WTC11 (cell line): ENCODE measurements at places on chromosomes 16 and 17.

- DNase-seq = no peak
Observed at GRCh38 chr17:50421308-50422051, 4.5 kb upstream of the ACSF2 start.

GRCh38 chr17:45227926-45228762 lies 6.5 kb downstream of the FMNL1 start:
- no peak for DNase-seq

- DNase-seq = no peak
Observed at GRCh38 chr17:42669705-42669976, 7.2 kb downstream of the PLEKHH3 start.

DNA sequence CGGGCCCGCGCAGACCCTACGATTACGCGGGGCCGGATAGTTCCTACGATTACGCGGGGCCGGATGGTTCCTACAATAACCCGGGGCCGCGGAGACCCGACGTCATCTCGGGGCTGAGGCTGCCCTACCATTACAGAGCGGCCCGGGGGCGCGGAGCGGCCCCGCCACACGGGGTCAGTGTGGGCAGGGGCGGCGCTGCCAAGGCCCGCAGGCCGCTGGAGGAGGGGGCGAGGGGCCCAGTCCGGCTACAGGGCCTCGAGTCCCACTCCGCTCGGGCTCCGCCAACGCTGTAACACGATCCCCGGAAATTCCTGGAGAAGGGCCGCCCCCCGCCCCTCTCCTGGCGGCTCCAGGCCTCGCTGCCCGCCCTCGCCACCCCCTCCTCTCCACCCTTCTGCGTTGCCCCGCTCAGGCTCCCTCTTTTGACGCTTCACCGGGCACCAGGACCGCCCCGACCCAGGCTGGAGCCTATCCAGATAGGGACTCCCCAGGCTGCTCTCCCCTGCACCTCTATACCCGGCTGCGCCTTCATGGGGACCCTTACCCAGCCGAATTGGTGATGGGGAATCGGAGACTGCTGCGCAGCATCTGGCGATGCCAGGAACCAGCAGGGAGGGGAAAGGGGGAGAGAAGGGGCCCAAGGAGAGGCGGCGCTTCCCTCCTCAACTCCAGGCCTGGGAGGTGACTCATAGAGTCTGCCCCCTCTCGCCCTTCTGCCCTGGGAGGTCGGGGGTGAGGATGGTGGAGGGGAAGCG lies at the start of gene RAB34:
RAB34 (minus strand) TSS at position 291 of the 755 bp plus-strand sequence. CDS start 602 bp downstream, outside the sequence.
- DNase-seq = peak; percentile 96

DNA sequence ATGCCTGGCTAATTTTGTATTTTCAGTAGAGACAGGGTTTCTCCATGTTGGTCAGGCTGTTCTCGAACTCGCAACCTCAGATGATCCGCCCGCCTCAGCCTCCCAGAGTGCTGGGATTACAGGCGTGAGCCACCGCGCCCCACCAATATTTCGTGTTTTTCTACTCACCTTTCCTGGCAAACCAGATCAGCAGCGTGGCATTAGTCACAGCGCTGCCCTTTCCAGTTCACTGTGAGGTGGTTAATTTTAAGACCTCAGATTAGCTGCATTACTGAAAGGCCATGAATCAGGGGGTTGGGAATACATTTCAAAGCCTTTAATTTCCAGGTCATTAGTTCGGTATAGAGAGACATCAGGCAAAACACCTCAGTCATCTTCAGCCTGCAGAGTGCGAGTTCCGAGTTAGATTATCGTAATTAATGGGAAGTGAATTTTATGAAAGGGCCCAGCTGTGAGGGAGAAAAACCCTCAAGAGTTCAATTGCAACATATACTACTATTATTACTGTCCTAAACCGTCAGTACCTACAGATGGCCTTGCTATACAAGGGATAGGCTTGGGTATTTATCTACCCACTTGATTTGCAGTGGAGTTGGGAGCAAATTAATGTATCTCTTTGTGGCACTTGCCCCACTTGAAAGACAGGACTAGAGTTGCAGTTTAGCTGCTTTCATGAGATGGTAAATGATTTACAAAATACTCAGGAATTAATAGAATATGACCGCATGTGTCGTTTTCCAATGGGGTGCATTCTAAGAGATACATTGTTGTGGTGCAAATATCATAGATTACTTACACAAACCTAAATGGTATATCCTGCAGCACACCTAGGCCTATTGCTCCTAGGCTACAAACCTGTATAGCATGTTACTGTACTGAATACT lies 2.1 kb upstream of the USP32 start:
- no peak for DNase-seq

DNA sequence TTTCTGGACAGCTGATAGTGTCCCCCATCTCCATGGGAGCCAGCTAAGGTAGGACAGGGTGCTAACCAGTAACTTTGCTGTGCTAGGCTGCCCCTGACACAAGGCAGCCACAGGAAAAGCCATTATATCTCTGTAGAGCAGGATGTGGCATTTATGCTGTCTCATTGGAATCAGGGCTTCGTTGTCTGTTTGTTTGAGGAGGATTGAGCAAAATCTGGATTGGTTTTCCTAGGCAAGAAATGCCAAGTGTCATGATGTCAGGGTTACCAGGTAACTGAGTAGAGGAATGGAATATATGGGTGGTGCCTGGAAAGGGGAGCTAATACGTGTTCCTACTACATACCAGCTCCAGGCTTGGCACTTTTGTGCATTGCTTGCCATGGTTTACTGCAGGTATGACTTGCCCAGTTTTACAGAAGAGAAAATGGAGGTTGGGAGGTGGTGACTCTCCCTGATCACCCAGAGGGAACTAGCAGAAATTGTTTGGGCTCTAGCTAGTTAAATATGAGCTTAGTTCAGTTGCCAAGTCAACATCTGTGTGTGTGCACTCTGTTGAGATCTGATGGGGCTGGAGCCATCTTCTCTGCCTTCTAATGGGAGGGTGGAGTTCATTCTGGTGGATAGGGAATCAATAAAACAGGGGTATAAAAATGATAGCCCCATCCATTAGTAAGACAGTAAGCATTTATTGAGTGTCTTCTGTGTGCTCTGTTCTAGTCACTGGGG lies 33.9 kb downstream of the GNAO1 start:
- no peak for DNase-seq

DNA sequence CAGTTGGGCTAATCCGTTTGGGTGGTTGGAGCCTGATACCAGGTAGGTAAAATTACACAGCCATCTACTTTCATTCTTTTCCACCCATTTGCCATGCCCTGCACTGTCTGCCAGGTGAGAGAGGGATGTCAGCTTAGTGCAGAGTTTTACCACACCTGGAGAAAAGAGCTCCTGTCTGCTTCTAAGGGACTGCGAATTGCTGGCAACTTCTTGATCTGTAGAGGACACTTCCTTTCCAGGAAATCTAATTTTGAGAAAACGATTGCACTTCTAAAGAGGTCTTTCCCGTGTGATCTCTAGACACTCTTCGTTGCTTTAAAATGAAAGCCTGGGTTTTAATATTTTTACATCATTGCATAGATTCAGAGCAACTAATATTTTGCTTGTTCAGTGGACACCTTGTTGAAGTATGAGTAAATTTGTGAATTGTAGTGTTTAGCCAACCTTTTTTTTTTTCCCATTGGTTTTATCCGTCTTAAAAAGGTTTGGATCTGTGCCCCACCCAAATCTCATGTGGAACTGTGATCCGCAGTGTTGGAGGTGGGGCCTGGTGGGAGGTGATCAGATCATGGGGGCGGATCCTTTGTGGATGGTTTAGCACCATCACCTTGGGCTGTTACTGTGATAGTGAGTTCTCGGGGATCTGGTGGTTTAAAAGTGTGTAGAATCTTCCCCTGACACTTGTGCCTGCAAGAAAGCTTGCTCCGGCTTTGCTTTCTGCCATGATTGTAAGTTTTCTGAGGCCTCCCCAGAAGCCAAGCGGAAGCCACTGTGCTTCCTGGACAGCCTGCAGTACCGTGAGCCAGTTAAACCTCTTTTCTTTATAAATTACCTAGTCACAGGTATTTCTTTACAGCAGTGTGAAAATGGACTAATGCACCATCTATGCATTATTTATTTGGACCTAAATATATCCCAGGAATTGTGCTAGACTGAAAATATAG lies 104.6 kb downstream of the PRKCA start:
- DNase-seq = no peak
